ENCODE measurements at places on chromosomes 16 and 17.

GRCh38 chr16:3961449-3961849 lies 80.9 kb upstream of the CREBBP start:
- H3K4me3 ChIP-seq, result no peak overlapping the region
- peaks cover 30% of the 10 kb centered on the region for H3K4me1 ChIP-seq
- DNase-seq, result no peak
- H3K27me3 ChIP-seq, result peaks cover 2% of the 10 kb centered on the region

DNA sequence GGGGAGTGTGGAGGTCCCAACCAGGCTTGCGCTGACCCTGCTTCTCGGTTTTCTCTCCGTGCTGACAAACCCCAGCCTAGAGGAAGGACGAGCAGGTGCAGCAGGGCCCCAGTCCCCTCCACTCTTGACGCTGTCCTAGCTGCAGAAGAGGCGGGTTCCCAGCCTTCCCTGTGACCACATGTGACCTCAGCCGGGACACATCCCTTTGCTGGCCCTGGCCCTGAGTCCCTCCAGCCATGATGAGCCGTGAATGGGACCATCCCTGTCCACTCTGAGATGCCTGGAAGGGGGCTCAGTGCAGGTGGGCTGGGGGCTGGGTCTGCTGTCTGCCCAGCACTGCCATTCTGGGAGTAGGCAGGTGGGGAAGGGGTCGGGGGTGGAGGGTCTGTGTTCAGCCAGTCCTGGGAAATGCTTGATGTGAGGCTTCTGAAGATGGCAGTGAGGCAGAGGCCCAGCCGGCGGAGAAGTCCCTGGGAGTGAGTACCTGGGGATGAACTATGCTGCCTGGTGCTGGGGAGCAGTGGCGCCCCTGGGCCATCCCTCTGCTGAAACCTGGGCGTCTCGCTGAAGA lies 1.9 kb upstream of the TUBB3 start:
- no peaks in the 10 kb centered on the region for H3K36me3 ChIP-seq
- H3K4me1 ChIP-seq, result peaks cover 26% of the 10 kb centered on the region
- H3K27me3 ChIP-seq, result peaks cover 46% of the 10 kb centered on the region
- no peak overlapping the region for H3K27ac ChIP-seq
- peak overlapping the region; percentile 85 for H3K4me3 ChIP-seq

DNA sequence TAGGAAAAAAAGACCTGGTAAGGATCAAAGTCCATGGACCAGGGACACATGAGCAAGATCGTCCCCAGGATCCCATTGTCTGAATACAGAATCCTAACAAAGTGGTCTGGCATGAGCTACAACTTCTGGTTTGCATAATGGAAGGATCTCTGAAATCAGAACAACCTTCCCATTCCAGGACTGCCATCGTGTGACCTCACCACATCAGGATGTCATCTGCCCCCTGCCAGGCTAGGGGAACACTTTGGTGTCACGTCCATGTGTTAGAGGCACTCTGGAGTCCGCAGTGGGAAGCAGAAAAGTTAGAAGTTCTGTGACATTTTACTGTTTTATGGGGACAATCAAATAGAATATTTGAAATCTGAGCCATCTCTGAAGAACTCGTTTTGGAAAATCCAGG lies 160.7 kb downstream of the RGS9 start:
- no peak overlapping the region for H3K4me3 ChIP-seq
- H3K27me3 ChIP-seq, result peaks cover 2% of the 10 kb centered on the region
- H3K27ac ChIP-seq, result peak overlapping the region; percentile 48
- DNase-seq, result no peak
- peaks cover 21% of the 10 kb centered on the region for H3K4me1 ChIP-seq
- H3K36me3 ChIP-seq, result no peaks in the 10 kb centered on the region

- peaks cover 46% of the 10 kb centered on the region for H3K27me3 ChIP-seq
- no peaks in the 10 kb centered on the region for H3K36me3 ChIP-seq
- DNase-seq, result no peak
- H3K4me1 ChIP-seq, result no peaks in the 10 kb centered on the region
Observed at GRCh38 chr17:56262803-56263202, 109.5 kb downstream of the ANKFN1 start.

DNA sequence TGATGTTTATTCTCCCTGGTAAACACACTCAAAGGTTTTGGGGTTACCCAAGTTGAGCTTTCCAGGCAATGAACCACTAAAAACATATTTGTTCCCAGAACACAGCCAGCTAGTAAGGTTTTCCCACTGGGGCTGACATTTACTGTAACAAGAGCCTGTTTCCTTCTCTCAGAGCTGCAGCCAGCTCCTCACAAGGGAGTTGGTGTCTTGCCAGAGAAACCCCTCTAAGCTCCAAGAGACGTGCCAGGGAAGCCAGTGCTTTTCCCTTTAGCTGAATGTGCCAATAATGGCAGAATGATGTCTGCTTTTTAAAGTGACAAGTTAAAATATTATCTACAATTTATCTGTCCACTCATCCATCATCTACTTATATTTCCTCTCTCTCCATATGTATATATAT lies 170.8 kb upstream of the RBFOX1 start:
- no peak overlapping the region for H3K27ac ChIP-seq
- H3K4me1 ChIP-seq, result no peaks in the 10 kb centered on the region
- no peak for DNase-seq
- H3K36me3 ChIP-seq, result no peaks in the 10 kb centered on the region

DNA sequence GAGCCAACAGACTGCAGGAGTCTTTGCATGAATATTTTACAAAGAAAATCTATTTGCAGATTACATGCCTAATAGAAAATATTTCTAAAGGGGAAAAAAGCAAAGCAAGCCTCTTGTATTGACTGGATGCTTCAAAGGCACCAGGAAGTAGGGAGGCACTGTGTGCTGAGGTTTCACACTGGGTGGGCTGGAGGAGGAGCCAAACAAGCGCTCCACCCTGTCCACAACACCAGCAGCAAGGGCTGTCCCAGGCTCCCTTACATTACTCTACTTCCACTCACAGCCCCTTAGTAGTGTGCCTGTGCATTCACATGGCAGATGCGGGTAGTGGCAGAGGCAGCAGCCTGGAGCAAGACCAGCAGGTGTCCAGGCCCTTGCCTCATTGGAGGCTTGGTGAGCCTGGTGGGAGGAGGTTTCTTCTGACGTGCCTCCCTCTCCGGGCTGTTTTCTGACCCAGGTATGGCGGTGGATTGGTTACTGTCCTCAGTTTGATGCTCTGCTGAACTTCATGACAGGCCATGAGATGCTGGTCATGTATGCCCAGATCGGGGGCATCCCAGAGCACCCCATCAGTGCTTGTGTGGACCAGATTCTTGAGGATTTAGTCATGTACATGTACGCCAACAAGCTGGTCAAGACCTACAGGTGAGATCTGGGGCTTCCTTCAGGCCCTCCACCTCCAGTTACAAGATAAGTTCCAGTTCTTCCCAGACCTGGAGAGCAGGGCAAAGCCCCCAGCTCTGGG lies 7.0 kb upstream of the CCNF start:
- H3K4me1 ChIP-seq, result no peaks in the 10 kb centered on the region
- DNase-seq, result no peak
- no peak overlapping the region for H3K27ac ChIP-seq
- peaks cover 13% of the 10 kb centered on the region for H3K27me3 ChIP-seq

DNA sequence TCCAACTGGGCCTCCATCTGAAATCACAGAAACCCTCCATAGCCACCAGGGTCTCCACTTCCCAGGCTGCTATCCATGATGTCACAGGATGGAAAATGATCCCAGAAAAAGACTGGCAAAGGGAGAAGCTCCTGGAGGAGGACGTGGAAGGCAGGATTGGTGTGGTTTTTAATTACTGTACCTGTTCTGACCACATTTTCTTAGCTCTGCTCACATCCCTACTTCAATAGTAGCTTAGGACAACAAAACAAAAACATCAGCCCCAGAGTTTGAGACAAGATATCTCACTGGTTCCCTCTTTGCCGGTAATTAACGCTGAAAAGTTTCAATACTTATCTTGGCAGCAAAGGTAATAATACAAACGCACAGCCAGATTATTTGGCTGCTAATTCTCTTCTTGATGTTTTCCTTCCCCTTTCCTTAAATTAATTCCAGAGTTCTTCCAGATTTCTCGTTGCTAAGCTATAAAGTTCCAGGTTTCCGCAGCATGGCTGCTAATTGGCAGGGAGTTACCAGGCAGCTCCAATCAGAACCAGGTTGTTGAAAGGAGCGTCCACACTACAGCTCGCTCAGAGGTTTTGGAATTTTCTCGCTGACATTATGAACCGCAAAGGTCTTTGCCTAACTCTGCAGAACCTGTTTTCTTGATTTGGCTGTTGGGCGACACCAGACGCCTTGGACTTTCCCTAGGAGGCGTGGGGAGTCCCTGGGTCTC lies 263.4 kb downstream of the MRTFB start:
- no peak overlapping the region for H3K27ac ChIP-seq
- no peaks in the 10 kb centered on the region for H3K4me1 ChIP-seq
- no peaks in the 10 kb centered on the region for H3K36me3 ChIP-seq
- no peak overlapping the region for H3K4me3 ChIP-seq
- peaks cover 87% of the 10 kb centered on the region for H3K27me3 ChIP-seq

DNA sequence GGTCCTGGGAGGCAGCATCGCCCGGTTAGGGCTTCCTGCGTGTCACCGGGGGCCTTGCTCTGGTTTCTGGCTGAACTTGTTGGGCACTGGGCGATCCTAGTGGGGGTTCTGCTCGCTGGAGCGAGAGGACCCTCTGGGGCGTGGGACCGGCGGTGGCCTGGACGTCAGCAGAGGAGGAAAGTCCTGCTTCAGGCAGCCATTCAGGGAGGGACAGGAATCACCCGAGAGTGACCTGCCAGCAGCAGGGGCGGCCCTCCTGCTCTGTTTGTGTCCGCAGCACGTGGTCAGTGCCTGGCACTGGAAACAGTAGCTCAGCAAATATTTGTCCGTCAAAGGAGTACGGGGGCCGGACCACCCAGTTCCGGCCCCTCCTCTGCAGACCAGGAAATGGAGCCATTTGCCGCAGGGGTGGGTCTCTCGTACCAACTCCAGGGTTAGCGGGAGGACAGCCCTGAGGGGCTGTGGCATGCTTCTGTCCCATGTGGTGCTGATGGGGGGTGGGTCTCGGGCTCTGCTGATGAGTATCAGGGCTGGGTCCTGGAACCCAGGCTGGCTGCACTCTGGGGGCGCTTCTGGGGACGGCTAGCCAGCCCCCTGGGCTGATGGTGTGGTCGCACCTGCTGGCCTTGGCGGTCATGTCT lies 48.3 kb downstream of the BAIAP2 start:
- H3K27me3 ChIP-seq, result no peaks in the 10 kb centered on the region
- peaks cover 9% of the 10 kb centered on the region for H3K36me3 ChIP-seq
- no peak for DNase-seq
- peaks cover 2% of the 10 kb centered on the region for H3K4me1 ChIP-seq
- no peak overlapping the region for H3K27ac ChIP-seq

DNA sequence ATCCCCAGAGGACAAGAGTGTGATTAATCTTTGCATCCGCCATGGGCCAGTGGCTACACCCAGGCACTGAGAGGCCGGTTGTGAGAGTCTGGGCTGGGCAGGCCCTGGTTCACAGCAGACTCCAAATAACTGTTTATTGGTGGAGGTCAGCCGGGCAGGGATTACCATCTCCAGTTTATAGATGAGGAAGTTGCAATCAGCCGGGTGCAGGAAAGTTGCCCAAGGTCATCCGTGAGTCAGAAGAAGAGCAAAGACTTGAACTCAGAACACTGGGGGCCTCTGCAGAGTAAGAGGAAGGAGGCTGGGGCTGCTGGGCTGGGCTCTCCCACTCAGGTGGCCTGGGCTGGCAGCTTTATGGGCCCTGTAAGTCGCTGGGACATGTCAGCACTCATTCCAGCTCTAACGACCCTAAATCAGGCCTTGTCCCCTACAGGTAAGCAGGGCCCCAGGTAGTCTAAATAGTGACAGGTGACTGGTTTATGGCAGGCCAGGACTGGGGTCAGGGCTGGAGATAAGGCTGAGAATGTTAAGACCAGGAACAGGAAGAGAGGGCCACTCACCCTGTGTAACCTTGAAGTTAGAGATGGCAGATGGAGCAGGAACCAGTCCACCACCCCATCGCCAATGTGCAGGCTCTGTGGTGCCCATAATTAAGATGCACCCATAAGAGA lies 2.1 kb upstream of the CA4 start:
- peaks cover 98% of the 10 kb centered on the region for H3K27me3 ChIP-seq
- H3K36me3 ChIP-seq, result no peaks in the 10 kb centered on the region
- no peak for DNase-seq
- H3K27ac ChIP-seq, result no peak overlapping the region

DNA sequence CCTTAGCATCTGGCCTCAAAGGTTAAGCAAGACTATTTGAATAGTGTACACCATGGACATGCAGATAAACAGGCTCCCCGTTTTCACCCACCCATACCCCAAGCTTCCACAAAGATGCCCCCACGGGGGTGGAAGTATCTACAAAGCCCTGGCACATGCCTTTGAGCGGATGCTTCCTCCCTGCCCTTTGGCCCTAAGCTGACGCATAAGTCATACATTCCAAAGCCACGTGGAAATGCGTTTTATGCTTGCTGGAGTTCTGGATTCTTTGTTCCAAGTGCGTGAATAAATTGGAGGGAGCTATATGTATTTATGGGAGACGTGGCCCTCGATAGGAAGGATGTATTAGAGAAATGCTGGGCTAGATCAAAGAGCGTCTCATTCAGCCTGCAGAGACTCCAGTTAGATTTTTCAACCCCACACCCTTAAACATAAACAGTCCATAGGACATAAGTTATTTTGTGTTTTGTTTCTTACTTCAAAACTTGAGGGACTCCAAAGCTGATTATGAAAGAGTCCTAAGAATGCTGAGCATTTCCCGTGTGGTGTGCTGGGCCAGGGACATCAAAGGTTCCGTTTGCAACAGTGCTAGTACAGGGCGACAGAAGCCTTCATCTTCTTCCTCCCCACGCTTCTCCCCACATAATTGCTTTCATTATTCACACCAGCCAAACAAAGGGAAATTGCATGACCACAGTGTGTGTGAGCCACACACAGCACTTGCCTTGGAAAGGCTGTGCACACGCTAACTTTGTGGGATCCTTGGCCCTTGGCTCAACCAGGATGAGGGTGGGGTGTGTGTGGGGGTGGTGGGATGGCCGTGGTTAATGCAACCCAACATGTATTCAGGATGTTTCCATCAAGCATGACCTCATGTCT lies 73.6 kb downstream of the WIPI1 start:
- H3K27me3 ChIP-seq, result no peaks in the 10 kb centered on the region
- no peak for DNase-seq

DNA sequence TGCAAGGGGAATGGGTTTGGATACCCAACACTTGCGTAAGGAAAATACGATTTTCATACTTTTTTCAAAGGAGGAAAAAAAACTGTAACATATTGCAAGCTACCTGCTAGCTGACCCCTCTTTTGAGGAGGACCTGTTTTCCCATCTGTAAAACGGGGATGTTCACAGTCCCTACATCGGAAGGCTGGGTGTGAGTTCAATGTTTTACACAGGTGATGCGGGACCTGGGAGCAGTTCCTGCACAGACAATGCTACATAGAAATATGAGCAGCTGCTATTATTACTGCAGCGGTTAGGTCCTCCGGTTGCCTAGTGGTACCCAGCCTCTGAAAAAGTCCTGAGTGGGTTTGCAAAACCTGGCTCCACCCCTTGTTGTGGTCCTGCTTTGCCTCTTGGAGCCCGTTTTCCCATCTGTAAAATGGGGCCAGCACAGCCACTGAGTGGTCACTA lies 3.5 kb downstream of the SOCS1 start:
- no peak overlapping the region for H3K27ac ChIP-seq
- no peak overlapping the region for H3K4me3 ChIP-seq
- no peak for DNase-seq
- H3K4me1 ChIP-seq, result peaks cover 22% of the 10 kb centered on the region

GRCh38 chr16:66254106-66254505 lies 112.4 kb upstream of the CDH5 start:
- H3K27me3 ChIP-seq, result peaks cover 2% of the 10 kb centered on the region
- H3K27ac ChIP-seq, result no peak overlapping the region
- peaks cover 11% of the 10 kb centered on the region for H3K4me1 ChIP-seq
- no peak for DNase-seq
- no peak overlapping the region for H3K4me3 ChIP-seq
